SK-N-DZ (cell line): ENCODE measurements at places on chromosomes 5 and 9.

DNA sequence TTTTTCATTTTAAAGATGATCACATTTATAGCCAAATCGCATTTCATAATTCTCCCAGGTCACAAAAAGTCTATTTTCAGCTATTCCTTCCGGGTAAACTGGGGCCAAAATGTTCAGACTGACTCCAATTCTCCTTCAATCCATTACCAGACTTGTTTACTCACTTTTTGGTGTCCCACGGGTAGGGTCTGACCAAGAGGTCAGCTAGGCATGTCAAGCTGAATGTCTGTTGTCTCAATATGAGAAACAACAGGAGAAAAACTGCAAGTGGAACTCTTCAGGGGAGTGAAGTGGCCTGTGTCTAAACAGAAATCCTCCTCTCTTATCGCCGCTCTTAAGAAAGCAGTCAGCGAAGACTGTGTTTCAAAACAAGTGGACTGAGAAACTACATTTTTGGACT is 171.3 kb downstream of the APBA1 start:
- peak; percentile 82 for DNase-seq

- no peak for DNase-seq
These were observed 53.8 kb downstream of the RAD23B start for GRCh38 chr9:107336718-107337360.

GRCh38 chr9:101486693-101487442 is 46.8 kb upstream of the RNF20 start:
- peak; percentile 83 for DNase-seq

DNA sequence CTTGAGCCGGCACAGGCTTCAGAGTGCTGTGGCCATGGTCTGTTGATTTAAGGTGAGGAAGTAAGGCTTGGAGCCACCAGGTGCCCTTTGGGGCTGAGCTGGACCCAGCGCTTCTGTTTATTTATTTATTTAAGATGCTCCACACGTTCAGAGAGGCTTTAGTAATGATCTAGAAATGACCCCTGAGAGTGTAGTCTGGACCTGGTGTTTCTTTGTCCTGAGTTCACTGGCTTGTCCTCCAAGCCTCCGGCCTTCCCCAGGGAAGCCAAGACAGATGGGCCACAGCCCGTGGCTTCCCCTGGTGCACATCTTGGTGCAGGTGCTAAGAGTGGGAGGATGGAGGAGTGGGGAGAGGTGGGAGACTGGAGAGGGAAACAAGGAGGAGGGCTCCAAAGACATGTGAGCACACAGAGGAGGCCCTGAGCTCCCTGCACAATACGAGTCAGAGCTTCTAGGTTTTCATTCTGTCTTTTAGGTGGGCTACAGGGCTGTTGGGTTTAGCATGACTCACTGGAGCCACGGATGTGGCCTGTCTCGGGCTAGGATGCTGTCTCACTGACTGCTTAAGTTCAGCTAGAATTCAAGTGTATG is 56.9 kb downstream of the AHRR start:
- no peak for DNase-seq

GRCh38 chr9:6382681-6383080 is 30.3 kb upstream of the UHRF2 start:
- DNase-seq: no peak

DNA sequence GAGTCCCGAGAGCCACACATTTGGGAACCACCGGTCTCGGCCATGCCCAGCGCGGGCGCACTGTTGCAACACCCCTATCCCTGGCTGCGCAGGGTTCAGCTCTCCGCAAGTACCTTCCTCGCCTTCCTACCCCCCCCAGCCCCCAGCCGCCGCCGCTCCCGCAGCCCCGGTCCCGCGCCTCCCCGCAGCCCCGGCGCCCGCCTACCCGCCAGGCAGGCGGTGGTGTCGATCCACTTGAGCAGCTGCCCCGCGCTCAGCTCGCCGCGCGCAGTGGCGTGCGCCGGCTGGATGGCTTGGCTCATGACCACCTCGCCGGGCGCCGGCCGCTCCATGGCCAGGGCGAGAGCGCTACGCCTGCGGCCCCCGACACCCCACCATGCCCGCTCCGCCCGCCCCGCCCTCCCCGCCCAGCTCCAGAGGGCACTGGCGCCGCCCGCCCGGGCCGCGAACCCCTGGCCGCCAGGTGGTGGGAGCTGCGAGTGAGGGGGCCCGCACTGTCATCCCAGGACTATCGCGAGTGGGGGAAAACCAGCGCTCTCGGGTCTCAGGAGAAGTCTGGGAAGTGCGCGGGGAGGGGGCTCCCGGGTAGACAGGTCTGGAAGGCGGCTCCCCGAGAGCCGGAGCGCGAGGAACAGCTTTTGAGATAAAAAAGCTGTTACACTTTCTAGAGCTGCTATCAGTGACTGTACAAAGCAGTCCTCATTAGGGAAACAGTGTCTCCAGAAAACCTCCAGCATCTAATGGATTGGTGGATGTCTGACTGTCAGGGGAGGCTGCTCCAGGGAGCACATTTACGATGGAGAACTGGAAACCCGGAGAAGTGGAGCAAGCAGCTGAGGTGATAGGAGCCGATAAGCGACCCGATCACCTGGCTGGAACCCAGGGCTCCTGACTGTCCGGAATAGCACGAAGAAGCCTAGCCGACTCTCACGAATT is at the start of gene ACOT12:
ACOT12 (minus strand) TSS at position 352 of the 936 bp plus-strand sequence; CDS start at position 332, 20 bp downstream.
- DNase-seq: peak; percentile 27

DNA sequence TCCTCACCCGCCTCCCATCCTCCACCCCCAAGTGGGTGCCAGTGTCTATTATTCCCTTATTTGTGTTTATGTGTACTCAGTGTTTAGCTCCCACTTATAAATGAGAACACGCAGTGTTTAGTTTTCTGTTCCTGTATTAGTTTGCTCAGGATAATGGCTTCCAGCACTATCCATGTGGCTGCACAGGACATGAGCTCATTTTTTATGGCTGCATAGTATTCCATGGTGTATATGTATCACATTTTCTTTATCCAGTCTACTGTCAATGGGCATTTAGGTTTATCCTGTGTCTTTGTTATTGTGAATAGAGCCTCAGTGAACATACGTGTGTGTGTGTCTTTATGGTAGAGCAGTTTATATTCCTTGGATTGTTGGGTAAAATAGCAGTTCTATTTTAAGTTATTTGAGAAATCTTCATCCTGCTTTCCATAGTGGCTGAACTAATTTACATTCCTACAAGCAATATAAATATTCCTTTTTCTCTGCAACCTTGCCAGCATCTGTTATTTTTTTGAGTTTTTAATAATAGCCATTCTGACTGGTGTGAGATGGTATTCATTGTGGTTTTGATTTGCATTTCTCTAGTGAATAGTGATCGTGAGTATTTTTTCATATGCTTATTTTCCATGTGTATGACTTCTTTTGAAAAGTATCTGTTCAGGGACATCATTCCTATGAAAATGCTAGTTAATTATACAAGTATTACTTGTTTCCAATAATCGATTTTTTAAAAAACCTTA is 164.0 kb upstream of the CCDC152 start:
- no peak for DNase-seq

DNA sequence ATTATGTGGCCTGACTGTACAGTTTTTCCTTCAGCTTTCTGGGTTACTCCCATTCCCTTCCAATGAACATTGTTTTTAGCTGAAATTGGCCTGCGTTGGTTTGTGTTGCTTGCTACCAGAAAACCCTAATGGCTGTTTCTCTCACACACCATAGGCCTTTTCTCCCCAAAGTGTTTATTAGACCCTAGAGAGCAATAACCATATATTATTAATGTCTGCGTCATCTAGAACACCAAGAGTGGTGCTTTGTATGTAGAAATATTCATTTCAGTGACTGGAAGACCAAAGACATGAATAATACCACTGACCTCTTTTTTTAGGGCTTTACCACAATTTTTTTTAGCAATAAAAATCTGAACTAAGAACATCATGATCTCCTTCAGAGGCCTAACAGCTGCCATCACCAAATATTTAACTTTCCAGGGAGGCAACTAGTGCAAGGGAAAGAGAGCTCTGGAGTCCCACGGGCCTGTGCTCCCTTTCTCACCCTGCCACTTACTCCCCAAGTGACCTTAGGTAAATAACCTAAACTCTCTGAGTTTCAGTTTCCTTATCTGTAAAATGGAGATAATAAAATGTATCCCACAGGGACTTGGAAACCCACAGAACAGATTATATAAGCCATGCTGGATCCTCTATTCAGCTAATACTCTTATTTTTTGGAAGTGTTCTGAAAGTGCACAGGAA is 201.9 kb upstream of the ISL1 start:
- DNase-seq: no peak

DNA sequence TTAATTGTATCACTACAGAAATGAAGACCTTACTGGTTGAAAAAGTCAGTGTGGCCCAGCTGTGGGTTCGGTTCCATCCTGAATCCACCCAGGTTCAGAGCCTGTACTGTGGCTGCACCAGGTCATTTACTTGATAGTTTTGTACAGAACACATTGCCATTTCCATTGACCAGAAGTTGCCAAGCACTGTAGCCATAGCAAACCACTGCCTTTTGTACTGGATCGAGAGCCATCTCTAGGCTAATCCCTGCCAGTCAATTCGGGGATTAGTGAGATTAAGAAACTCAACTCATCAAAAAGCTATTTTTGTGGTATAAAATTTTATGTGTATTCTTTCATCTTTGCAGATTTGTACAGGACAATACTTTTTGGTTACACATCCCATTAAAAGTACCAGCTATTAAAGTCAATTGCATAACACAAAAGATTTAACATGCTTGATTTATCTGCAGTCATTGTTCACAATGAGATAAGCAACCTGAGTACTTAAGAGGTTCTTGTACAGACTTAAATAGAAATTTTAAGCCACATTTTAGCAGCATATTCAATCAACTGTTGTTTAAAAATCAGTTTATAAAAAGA is 108.5 kb upstream of the OTULINL start:
- no peak for DNase-seq
